ENCODE measurements at places on chromosomes 2 and 18.

- peak; percentile 58 for DNase-seq
These were observed 66.7 kb downstream of the AAK1 start for GRCh38 chr2:69576880-69577279.

DNA sequence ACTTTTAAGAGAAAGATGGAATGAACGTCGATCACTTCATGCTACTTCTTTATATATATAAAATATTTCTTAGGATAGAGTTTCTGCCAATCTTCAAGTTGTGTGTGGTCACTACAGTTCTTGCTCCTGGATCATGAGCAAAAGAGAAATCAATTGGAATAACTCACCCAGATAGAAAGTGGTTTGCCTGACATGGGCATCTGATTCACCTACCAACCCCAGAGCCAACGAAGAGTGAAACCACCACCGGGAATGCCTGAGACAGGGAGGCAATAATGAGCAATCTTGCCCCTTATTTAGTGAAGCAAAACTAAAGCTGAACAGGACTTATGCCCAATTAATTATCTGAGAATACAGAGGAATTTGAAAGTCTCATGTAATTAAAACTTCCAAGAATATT lies 250.2 kb upstream of the REG3G start:
- DNase-seq, result no peak

GRCh38 chr18:59783138-59783537 lies 85.9 kb upstream of the CCBE1 start:
- no peak for DNase-seq

GRCh38 chr2:32758232-32758631 lies 130.4 kb downstream of the TTC27 start:
- no peak for DNase-seq

- no peak for DNase-seq
These were observed 378.5 kb upstream of the ID2 start for GRCh38 chr2:8303322-8303832.

- DNase-seq, result no peak
These were observed 53.1 kb upstream of the NPAS2 start for GRCh38 chr2:100766806-100767205.

DNA sequence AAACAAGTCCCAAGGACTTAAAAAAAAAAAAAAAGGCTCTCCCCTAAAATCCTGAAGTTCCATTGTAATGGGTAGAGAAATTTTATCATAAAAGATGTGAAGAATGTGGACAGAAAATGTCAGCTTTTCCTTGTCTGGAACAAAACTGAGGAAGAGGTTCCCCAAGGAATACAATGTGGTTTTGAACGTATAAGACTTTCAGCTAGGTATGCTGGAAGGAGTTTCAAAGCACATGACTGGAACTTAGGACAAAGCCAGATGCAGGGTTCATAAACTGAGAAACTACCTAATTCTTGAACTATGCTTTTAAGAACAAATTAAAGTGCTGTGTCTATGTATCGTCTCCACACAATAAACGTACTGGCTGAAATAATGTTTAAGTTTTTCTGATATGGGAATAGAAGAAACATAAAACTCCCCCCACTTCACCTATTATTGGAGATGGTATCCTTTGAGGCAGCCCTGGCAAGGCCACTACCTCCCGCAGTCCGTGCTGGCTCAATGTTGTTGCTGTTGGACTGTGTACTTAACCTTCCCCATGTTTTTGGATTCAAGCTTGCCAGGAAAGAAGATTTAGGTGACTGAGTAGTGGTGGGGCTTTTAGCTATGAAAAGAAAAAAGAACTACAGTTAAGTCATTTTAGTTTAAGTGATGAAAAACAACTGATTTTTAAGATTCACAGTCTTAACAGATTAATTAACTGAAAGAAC lies 84.2 kb upstream of the DNER start:
- no peak for DNase-seq

DNA sequence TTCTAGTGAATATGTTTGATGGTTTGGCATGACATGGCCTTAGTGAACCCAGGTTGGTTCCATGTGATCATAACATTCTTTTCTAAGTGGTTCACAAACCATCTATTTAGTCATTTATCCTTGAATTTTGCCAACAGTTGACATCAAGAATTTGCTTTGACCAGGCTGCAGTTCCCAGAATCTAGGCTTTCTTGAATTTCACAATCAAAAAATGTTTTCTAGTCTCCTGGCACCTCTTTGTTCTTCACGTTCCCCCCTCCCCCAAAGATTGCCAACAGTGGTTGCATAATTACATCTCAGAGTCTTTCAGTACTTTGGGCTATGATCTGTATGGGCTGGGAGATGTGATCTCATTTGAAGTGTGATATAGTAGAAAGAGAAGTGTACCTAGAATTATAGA lies 124.0 kb downstream of the GATA6 start:
- no peak for DNase-seq

DNA sequence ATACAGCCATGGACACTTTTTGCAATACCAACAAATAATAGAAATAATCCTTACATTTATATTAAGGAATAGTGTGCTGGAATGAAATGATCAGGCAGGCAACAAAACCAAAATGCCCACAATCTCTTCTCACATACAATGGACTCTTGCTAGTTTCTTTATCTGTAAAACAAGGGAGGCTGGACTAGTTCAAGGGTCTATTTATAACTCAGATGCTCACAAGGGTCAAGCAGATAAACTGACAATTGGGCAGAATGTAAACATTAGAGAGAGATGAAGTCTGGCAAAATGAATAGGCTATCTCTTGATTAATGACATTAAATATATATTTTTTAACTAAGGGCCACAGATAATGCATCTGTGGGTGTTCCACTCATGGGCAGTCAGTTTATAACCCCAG lies 11.4 kb downstream of the PPIL3 start:
- no peak for DNase-seq

DNA sequence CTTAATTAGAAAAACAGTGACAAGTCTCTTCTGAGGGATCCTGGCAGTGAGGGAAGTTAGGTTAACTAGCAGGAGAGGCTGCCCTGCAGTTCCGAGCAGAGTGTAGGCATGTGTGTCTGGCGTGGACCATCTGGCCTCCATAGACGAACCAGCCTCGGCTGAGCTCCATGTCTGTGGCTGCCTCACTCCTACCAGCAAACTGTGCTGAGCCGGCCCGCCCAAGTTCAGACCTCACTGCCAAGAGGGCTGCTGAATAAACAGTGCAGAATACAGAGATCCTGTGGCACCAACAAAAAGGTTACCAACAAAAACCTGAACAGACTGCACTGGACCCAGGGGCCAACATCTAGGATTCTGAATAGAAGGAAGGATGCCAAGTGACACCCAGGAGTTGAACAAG lies 27.3 kb downstream of the INO80C start:
- DNase-seq, result no peak

- no peak for DNase-seq
These were observed 309.4 kb upstream of the EPAS1 start for GRCh38 chr2:45987856-45988255.

GRCh38 chr18:22560797-22561196 lies 143.1 kb upstream of the CTAGE1 start:
- DNase-seq, result no peak

- DNase-seq, result no peak
These were observed 88.1 kb downstream of the GULP1 start for GRCh38 chr2:188379748-188380147.

DNA sequence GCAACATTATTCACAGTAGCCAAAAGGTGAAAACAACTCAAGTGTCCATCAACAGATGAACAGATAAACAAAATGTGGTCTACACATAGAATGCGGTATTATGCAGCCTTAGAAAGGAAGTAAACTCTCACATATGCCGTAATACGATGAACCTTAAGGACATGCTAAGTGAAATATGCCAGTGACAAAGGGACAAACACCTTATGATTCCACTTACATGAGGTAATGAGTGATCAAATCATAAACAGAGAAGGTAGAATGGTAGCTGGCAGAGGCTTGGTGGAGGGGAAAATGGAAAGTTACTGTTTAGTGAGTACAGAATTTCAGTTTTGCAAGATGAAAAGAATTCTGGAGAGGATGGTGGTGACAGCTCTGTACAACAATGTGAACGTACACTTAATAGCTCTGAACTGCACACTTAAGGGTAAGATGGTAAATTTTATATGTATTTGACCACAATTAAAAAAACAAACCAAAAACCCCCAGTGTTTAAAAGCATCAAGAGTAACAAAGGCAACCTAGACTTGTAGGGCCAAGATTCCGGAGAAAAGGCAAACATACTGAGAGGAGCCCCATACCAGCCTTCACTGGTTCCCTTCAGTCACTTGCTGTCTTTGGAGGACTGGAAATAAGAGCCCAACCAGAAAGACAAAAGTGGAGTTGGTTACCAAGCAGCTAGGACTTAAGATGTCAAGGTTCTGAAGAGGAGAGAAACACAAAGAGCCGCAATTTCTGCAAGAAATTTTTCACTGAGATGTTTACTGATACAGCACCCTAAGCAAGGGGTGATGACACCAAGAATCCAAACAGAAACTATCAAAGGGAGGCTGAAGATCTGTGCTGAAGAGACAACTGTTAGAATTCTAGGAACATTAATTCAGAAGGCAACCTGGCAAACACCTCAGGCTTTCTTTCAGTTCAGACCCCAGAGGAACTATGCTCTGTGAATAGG lies 61.3 kb downstream of the CUL3 start:
- DNase-seq, result no peak

GRCh38 chr2:55811048-55811447 lies 112.5 kb downstream of the EFEMP1 start:
- no peak for DNase-seq

- no peak for DNase-seq
These were observed 143.5 kb downstream of the B3GNT2 start for GRCh38 chr2:62339413-62339812.

DNA sequence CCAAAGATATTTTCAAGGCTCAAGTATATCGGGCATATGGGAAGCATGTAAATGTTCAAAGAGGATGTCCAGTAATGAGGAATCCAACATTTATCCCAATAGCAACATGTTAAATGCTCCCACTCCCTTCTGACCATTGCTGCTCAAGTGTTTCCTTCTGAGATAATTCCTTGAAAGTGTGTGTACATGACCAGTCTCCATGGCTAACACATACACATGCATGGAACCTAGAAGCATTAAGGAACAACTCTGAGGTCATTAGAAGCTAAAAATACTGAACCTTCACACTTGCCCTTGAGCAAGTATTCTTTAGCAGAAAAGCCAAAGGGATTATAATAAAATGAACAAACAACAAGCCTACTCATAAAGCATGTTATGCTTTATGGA lies 433.8 kb upstream of the TCF4 start:
- no peak for DNase-seq

DNA sequence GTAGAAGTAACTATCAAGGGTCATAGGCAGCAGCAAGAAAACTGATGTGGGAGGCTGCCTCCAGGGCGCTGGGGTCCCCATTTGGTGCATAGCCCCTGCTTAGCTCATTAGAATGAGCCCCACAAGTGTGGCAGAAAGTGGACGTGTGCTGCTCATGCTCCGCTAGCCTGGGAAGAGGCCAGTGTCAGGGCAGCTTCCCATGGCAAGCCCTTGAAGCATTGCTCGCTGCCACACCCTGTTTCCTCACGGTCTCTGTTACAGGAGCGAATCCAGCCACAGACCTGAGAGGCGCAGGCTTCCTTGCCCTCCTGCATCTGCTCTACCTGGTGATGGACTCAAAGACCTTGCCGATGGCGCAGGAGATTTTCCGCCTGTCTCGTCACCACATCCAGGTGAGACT lies 22.5 kb downstream of the ELMOD3 start:
- DNase-seq, result no peak

DNA sequence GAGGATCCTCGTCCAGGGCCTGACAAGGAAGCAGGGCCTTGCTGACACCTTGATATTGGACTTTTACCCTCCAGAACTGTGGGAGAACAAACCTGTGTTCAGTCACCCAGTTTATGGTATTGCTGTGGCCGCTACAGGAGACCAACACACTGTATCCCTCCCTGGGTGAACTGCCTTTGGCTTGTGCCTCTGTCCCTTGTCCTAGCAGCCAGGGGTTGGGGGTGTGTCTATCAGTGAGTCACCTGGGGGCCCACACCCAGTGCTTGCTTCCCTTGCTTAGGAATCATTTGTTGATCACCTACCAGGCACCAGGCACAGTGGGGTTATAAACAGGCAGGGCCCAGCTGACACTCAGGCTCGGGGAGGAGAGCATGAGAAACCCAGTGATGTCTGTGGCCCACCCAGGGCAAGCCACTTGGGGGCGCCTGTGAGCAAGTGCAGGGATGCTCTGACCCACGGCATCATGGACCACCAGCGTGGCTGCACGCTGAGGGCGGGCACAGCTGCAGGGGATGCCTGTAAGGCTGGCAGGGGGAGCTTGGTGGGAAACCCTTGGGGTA lies 17.1 kb downstream of the TMEM185B start:
- no peak for DNase-seq

DNA sequence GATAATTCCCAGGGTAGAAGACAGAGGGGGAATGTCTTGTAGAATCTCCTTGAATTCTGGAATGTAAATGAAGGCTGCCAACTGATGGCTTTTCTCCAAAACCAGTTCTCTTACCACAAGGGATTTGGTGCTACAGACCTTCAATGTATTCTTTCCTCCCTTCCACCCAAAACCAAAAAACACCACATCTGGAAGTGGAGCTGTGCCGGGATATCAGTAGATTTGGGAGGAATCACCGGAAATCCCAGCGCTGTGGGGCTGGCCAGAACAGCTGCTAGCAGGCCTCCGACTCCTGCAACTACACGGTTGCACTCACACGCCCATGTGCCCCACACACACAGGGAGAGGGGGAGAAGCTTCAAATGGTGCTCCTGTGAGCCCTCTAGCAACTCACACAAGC lies 45.7 kb downstream of the RPL31 start:
- peak; percentile 13 for DNase-seq

DNA sequence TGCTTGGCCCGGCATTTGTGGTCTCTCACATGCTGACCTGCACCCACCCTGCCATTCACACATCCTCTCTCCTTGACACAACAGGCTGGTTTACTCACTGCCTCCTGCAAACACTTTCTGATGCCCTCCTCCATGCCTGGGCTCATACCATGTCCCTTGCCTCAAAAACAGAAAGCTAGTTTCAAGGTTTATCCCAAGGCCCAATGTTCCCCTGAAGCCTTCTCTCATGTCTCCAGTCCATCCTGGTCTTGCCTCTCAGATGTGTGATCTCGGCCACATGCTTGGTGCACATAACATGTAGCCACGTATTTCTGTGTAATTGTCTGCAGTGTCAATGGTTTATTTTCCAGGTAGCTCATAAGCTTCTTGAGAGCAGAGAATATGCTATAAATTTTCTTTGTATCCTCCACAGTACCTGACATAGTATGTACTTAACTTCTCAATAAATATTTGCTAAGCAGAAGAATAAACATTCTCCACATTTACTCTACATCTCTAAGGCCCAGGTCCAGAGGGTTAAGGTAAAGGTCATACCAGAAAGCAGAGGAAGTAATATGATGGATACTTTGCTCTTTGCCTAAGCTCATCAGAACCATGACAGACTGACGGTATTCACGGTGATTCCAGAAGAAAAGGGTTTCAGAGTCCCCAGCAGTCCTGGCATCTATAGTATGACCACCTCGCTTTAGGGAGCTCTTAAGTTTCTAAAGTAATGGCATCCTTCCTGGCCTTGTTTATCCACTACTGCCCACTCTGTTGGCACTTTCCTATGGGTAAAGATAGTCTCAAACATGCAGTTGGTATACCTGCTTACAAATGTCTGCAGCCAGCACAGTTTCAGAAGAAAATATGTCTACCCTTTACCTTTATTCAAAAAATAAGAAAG lies 163.4 kb upstream of the ZFP36L2 start:
- DNase-seq, result no peak

GRCh38 chr2:68426848-68427579 lies 40.1 kb downstream of the FBXO48 start:
- DNase-seq, result no peak

- DNase-seq, result peak; percentile 84
These were observed 253.4 kb downstream of the ETAA1 start for GRCh38 chr2:67650291-67651133.
